AG08396 (cell line): ENCODE measurements at places on chromosomes 12 and 14.

GRCh38 chr14:61347826-61348443 lies 26.6 kb downstream of the PRKCH start:
- no peak for DNase-seq

- no peak for DNase-seq
Measured at GRCh38 chr12:6334940-6335450, 6.9 kb downstream of the TNFRSF1A start.

GRCh38 chr12:64181430-64182291 lies 40.4 kb downstream of the KICS2 start:
- peak; percentile 78 for DNase-seq

GRCh38 chr12:119480551-119480950 lies 113.0 kb upstream of the TMEM233 start:
- no peak for DNase-seq

- DNase-seq, result no peak
Measured at GRCh38 chr14:83133981-83134645, 1600.5 kb upstream of the SEL1L start.

GRCh38 chr12:9799961-9800360 lies 27.3 kb upstream of the KLRF1 start:
- no peak for DNase-seq

GRCh38 chr12:18135509-18135908 lies 45.5 kb upstream of the RERGL start:
- DNase-seq, result no peak

DNA sequence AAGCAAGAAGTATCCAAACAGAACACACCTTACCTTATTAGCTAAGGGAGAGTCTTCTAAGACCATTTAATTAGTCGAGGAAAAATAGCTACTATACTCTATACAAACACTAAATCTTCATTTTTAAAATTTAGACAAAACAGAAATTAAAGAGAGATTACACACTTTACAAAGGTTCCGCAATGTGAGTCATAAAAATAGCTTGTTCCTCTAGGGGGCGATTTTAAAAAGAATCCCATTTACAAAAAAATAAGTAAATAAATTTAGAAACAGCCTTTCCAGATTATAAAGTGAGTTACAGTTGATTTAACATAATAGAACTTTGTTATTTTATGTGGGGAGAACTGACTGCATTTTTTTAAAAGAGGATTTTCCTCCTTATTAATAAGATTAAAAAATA lies 201.6 kb downstream of the PAX9 start:
- no peak for DNase-seq

GRCh38 chr14:92570674-92571262 lies 57.2 kb downstream of the RIN3 start:
- DNase-seq, result no peak

DNA sequence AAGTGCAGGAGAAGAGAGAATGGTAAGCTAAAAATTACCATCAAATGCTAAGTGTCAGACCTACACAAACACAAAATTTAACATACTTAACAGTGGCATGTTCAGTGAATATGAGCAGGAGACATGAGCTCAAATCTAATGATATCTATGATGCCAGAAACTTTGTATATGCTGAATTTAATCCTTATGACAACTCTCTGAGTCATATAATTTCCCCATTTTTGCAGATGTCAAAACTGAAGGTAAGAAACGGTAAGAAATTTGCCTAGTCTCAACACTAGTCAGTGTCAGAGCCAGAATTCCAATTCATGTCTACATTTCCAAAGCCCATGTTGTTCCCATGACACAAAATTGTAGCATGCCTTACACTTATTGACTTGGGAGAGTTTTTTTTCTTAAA lies 375.8 kb downstream of the APAF1 start:
- DNase-seq, result no peak

DNA sequence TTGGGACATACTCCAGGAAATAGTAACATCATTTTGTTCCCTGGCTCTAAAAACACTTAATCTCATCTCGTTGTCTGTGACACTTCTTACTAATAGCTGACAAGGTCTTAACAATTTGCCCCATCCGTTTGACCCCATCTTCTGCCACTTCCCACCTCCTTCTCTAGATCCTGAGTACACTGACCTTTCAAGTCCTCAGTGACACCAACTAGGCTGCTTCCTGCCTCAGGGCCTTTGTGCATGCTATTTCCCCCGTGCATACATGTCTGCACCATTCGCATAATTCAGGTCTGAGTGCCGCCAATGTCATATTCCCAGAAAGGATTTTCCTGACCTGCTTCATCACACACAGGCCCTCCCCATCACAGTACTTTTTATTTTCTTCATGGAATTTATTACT lies 70.6 kb upstream of the CCND2 start:
- no peak for DNase-seq

GRCh38 chr12:12443431-12443878 lies 86.6 kb downstream of the BORCS5 start:
- DNase-seq, result no peak

- DNase-seq, result no peak
Measured at GRCh38 chr14:22414876-22415604, 174.0 kb downstream of the DAD1 start.

DNA sequence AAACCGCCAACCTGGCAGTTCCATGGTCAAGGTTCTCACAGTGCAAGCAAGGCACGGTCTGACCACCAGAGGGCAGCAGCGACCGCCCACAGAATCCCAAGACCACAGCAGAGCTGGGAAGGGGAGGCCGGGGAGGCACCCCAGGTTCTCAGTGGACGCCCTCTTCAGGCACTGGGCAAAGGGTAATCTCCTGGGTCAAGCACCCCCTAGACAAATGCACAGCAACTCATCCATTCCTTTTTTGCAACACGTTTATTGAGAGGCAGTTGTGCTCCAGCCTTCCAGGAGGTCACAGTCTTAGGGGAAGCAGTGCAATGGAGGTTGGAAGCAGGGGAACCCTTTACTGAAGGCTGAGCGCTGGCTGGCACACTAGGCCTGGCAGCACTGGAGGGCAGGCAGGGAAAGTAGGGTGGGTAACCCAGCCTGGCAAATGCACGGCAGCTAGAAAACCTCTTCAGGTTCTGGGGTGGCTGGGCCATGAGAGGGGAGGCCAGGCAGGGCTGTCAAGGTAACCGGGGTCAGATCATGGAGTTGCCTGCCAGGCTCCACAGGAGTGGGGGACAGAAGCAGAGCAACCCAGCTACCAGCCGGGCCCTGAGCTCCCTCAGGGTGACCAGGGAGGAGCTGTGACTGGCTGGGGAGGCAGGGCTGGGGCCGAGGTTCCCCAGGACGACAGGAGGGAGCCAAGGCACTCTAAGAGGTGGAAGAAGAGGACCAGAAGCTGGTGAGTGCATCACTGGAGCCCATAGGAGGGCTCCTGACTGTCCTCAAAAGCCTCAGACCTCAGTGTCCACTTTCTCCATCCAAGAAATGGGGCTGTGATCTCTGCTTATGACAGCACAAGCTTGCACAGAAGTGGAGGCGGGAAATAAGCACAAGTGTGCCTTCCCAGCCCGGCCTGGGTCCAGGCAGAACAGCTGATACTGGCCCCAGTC lies 1.8 kb upstream of the RHOF start:
- DNase-seq, result peak; percentile 87

GRCh38 chr12:132030367-132031038 lies 80.8 kb downstream of the EP400 start:
- DNase-seq, result peak; percentile 65

GRCh38 chr12:91947459-91947858 lies 198.2 kb downstream of the BTG1 start:
- DNase-seq, result no peak

GRCh38 chr14:90893510-90893909 lies 77.3 kb upstream of the TTC7B start:
- no peak for DNase-seq

GRCh38 chr12:27779920-27780611 lies at the start of the genes KLHL42 and MANSC4:
TSS of gene KLHL42 (plus strand) at chr12:27780233. CDS start at chr12:27780331, 98 bp downstream.
TSS of gene MANSC4 (minus strand) at chr12:27780236. CDS start at chr12:27771276, 8,960 bp downstream.
- peak; percentile 87 for DNase-seq

DNA sequence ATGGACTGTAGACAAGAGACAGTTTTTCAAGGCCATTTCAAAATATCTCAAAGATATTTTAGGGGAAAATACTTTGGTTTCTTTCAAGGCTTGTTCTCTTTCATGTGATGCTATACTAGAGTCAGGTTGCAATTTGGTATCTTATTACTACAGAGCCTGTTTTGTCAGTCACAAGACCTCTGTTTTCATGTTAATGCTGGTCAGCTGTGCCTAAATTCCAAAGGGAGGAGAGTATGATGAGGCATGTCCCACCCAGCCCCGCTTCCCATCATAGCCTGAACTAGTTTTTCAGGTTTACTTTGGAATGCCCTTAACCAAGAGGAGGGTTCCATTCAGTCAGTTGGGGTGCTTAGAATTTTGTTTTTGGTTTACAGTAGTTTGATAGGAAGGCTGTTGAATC lies 52.6 kb downstream of the GPHB5 start:
- no peak for DNase-seq

DNA sequence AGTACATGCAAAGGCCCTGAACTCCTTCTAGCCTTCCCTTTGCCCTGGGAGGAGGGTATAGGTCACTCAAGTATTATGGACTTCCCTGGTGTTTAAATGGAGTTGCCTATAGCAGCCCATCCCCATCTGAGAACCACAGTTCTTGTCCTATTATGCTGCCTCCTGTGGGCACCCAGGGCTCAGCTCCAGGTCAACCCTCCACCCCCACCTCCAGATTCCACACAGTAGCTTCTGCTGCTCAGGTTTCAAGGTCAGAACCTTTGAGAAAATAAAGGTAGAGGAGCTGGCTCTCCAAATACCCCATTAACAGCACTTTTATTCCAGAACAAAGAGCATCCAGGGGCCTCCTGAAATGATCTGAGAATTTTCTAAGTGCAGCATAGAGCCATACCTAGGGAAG lies 57.4 kb downstream of the ACTN1 start:
- no peak for DNase-seq

GRCh38 chr12:123139926-123140675 lies 10.8 kb downstream of the PITPNM2 start:
- DNase-seq, result no peak

DNA sequence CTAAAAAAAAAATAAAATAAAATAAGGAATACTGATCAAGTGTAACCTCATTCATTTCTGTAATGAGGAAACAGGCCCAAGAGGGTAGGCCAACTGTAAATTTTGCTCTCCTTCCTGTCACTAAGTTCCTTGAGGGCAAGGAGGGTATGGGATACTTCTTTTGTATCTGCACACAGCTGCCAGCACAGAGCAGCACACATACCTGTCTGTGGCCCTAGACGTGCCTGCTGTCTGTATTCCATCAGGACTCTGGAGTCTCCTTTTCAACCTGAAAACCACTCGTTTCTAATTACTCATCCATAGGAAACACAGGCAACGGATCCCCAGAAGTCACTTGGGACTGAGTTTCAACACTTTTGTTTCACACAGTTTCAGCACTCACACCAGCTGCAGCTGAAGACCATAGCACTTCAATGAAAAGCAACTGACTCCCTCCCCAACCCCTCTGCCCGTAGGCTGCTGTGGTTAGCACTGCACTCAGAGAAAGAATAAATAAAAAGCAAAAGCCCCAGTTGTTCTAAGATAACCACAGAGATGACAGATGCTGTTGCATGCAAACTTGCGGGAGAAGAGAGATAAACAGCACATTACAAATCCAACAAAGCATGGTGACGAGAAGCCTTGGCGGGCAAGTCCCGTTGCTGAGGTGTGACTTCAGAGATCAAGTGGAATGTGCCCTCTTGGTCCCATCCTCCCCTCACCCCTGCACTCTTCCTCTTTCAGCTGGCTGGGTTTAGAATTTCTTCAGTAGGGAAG lies 24.9 kb downstream of the CRACR2A start:
- no peak for DNase-seq

GRCh38 chr12:88409257-88409656 lies 171.0 kb downstream of the KITLG start:
- DNase-seq, result no peak

DNA sequence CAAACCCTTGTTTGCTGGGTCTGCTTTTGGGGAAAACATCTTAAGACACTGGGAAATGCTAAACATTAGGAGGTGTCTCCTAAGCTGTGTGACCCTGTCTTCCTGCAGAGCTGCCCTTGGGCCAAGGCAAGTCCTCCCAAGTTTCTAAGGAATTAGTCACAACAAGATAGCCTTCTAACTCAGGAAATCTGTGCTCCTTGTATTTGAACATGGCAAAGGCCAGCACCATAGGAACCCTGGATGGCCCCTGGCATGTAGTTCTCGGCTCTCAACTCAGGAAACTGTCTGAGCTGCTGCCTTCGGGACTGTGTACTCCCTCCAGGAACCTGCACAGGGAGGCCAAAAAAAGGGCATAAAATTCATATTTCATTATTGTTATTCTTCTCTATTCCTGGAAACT lies 37.6 kb upstream of the LTBP2 start:
- no peak for DNase-seq

DNA sequence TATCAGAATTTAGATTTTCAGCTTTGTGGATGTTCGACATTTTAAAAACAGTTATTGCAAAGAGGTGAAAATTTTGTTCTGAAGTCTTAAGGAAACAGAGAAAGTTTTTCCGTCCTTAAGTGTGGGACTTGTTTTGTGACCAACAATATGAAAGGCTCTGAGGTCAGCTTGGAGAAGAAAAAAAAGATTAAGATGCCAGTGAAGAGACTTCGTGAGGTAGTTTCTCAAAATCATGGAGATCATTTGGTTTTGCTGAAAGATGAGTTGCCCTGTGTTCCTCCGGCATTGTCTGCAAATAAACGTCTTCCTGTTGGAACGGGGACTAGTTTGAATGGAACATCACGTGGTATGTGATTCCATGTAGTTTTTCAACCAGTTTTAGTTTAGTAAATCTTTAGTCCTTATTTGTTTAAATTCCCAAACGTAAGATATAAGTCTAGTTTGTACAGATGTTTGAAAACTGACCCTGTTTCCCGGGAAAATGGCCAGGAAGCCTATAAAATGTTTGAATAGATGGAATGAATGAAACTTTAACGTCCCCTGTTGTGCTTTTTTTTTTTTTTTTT lies 682 bp downstream of the KIAA0586 start:
- peak; percentile 24 for DNase-seq

GRCh38 chr12:79841878-79842265 lies 93.0 kb downstream of the PPP1R12A start:
- no peak for DNase-seq

GRCh38 chr14:63737582-63738006 lies 9.7 kb upstream of the SGPP1 start:
- no peak for DNase-seq

DNA sequence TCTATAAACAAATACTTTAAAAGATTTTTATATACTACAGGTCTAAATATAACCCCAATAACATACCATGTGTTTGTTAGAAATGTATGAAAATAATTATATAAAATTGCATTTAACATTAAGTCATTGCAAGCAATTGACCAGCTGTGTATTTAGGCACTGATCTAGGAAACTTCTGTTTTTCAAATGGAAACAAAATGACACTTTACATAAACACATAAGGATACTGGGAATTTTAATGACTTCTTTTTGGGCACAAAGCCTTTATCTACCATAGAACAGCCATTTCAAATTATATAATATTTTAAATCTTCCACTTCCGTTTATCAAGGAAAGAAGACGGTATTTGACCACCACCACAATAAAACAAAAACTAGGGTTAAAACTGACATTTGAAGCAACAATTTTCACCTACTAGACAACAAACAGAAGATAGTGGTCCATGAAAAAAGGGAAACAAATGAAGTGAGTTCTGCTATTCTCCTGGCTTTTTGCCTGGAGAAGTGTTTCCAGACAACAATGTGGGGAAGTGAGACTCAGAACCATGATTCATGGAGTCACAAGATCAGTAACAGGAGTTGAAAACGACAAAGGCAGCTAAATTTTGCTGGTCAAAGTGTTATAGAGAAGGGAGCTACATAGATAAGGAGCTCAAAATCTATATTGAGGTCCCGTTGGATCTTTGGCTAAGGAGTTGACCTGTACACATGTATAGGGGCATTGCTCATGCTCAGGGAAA lies 475.1 kb downstream of the TRHDE start:
- DNase-seq, result no peak
